Epithelial cell of proximal tubule (primary cell): ENCODE measurements at places on chromosomes 5 and 9.

DNA sequence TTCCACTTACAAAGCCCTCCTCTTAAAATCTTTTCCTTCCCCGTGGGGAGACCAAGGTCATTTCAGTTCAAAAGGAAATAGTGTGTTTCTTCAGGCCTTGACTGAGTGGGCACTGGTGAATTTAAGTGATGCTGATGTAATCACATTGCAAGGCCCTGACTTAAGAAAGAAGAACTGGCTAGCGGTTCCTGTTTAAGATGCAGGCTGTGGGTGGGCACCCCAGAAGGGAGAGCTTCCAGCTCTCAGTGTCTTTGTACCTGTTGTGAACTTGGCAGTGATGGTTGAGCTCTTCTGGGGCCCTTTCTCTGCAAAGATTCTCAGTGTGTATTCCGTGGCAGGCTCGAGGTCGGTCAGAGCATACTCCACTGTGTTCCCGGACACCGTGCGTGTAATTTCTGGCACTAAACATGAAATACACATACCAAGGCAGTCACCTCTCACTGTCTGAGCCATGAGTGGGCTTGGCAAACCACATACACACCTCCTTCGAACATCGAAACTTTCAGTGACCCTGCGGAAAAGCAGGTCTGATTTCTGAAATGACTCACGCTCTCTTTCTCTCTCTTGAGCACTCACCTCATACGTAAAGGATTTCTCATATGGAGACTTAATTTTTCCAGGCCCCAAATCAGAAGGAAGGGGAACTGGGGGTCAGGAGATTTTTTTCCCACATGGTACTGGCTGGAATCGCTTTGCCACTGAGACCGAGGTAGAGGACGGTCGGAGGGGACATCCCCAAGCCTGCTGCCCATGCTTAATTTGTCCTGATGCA is 81.9 kb downstream of the TNC start:
- peak; percentile 43 for DNase-seq

DNA sequence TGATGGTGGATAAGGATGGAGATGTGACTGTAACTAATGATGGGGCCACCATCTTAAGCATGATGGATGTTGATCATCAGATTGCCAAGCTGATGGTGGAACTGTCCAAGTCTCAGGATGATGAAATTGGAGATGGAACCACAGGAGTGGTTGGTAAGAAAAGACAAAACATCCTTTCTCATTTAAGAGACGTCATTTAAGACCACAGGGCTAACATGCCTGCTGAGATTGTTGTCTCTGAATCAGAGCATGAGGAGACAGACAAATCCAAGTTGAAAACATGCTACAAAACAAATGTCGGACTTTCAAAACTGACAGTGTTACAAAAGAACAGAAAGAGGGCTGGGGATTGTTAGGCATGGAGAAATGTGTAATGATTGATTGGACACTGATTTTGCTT is 4.6 kb downstream of the CCT5 start:
- no peak for DNase-seq

DNA sequence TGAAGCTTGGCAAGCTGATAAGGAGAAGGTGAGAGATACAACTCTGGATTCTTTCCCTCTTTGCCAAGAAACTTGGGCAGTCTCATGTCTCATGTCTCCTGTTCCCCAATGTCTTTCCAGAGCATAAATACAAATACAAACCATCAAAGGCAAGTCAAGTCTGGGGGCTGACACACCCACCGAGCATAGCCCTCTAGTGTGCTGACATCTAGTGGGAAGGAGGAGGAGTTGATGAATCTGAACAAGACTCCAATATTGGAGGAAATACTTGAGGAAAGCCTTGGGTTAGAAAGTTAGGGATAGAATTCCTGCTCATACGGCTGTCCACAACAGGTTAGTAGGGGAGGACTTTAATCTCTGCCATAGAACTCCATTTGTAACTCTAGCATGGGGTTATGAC is 8.6 kb downstream of the MLANA start:
- DNase-seq: no peak

GRCh38 chr9:16103620-16104397 is 551.0 kb downstream of the CCDC171 start:
- no peak for DNase-seq

DNA sequence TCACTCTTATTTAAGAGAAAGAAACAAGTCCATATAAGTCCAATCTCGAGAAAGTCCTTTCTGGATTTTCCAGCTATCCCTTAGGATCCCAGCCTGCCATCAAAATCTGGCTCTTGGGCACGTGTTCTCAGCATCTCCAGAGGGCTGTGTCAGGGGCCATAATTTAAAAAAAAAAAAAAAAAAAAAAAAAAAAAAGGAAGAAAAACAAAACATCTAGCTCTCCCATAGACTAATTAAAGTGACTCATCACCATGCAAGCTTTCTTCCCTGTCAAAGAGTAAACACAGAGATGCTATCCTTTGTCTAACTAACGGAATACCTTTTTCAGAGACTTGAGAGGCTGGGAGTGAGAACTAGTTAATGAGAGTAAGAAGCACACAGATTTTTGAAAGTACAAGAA is 44.9 kb upstream of the MYO10 start:
- DNase-seq: no peak

DNA sequence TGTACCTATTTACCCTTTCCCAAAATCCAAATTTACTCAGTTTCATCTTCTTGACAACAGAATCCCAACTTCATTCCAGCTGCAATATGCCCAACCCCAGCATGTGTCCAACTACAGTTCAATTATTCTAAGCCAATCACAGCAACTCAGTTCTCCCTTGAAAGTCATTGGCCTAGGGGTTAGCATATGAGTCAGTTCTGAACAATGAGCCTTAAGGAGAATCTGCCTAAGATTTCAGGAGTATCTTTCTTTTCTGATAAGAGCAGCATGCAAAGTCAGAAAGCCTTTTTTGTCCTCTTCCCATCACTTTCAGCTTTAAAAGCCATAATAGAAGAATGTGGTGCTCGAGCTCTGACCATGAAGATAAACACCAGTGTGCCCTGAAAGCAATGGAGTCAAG is 44.4 kb upstream of the RASGRF2 start:
- DNase-seq: no peak

- no peak for DNase-seq
Observed at GRCh38 chr9:108436448-108436847, 419.3 kb downstream of the ACTL7B start.

DNA sequence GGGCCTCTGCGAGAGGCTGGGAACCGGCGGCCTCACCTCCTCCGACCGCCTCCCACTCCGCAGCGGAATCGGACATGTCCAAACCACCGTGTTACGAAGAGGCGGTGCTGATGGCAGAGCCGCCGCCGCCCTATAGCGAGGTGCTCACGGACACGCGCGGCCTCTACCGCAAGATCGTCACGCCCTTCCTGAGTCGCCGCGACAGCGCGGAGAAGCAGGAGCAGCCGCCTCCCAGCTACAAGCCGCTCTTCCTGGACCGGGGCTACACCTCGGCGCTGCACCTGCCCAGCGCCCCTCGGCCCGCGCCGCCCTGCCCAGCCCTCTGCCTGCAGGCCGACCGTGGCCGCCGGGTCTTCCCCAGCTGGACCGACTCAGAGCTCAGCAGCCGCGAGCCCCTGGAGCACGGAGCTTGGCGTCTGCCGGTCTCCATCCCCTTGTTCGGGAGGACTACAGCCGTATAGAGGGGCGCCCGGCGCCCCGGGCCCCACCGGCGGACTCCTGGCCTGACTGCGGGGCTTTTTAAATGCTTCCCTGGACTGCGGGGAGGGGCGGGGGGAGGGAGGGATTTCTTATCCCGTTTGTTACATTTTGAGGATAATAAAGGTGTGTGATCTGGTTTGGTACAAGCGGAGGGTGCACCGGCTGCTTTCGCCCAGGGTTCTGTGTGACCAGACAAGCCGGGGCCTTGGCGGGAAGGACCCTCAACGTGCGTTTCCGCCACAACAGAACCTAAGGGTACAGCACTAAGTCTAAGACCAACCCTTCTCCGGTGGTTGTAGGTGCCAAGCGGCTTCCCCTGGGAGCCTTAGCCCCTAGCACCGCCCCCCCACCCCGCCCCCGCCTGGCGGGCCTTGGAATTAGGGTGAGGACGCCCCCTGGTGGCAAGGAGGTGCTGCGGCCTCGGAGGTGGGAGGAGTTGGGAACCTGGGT is 9.3 kb downstream of the PRR7 start:
- peak; percentile 38 for DNase-seq
